ENCODE measurements at places on chromosomes 11 and 22. TPM values are rescaled to one million over a fixed set of nuclear protein-coding genes. Genes with fewer than 3 reads are reported as not detected.

- H3K27ac ChIP-seq = no peak overlapping the region
- H3K4me3 ChIP-seq = no peak overlapping the region
- no peaks in the 10 kb centered on the region for H3K4me1 ChIP-seq
- no peak for DNase-seq
- no peaks in the 10 kb centered on the region for H3K36me3 ChIP-seq
- H3K27me3 ChIP-seq = no peaks in the 10 kb centered on the region
Measured at GRCh38 chr11:107789767-107790166, 68.8 kb downstream of the SLC35F2 start.

- H3K4me1 ChIP-seq = peaks cover 7% of the 10 kb centered on the region
- no peaks in the 10 kb centered on the region for H3K27me3 ChIP-seq
Measured at GRCh38 chr22:37824674-37825641, 1.8 kb downstream of the GALR3 start.

- H3K27me3 ChIP-seq = no peaks in the 10 kb centered on the region
- no peak overlapping the region for H3K4me3 ChIP-seq
- no peaks in the 10 kb centered on the region for H3K36me3 ChIP-seq
- H3K27ac ChIP-seq = no peak overlapping the region
- H3K4me1 ChIP-seq = no peaks in the 10 kb centered on the region
Measured at GRCh38 chr11:131421066-131421855, 50.8 kb downstream of the NTM start.

- no peak overlapping the region for H3K4me3 ChIP-seq
- H3K36me3 ChIP-seq = no peaks in the 10 kb centered on the region
- no peaks in the 10 kb centered on the region for H3K27me3 ChIP-seq
- H3K4me1 ChIP-seq = no peaks in the 10 kb centered on the region
Measured at GRCh38 chr22:37043828-37044538, 7.6 kb upstream of the KCTD17 start.

- no peak for DNase-seq
- H3K4me3 ChIP-seq = no peak overlapping the region
- H3K4me1 ChIP-seq = no peaks in the 10 kb centered on the region
- no peaks in the 10 kb centered on the region for H3K27me3 ChIP-seq
- H3K27ac ChIP-seq = no peak overlapping the region
Measured at GRCh38 chr11:69285091-69285490, 8.9 kb upstream of the MYEOV start.

DNA sequence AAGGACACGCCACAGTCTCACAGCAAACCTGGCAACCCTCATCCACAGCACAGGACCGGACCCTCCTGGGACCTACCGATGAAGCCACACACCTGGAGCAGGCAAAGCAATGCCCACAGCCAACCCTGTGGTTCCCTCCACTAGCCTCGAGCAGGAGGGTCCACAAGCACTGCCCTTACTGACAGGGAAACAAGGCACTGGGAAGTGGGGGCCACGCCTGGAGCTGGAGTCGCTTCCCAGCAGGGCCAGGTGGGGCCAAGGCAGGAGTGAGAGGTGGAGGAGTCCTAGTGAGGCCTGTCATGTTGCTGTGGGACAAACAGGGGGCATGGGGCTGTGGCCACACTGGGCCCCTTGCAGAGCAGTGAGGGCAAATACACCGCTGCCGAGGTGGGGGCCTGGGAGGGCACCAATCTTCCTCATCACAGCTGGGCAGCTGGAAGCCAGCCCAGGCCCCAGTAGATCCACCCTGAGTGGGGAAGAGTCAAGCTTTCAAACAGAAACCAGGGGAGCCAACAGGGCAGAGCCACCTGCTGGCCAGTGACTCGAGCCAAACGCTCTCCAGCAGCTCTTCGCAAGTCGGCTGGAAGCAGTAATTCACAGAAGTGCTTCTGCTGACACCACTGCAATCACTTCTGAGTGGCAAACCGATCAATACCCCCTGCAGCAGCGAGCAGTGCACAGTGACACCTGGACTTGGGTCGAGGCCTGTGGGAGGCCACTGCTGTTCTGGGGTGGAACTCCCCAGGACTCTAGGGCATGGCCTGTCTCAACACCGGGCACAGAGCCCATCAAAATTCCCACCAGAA lies 13.7 kb downstream of the SULT4A1 start:
- DNase-seq = peak; percentile 9
- H3K36me3 ChIP-seq = no peaks in the 10 kb centered on the region
- H3K4me1 ChIP-seq = no peaks in the 10 kb centered on the region
- H3K27me3 ChIP-seq = no peaks in the 10 kb centered on the region
- no peak overlapping the region for H3K27ac ChIP-seq

DNA sequence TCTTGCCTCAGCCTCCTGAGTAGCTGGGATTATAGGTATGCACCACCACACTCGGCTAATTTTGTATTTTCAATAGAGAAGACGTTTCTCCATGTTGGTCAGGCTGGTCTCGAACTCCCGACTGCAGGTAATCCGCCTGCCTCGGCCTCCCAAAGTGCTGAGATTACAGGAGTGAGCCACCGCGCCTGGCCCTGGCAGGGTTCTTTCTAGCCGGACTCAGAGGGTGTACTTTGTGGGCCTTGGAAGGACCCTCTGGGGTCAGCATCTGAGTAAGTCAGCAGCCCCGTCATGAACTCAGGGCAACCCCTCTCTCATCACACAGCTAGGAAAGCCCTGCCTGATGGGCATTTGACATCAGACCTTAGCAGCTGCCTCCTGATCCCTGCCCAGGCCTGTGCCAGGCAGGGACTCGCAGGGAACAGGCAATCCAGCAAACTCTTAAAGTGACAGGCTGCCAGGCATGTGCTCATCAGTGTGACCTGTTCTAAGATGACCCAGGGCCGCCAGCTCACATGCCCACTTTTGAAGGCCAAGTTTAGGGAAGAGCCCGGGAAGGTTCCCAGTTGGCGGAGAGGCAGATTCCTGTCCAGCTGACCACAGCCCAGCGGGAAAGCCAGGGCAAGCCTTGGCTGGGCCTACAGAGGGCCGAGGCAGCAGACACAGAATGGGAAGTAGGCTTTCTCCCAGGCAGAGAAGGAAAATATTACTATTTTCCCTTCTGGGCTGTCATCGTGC lies 92.9 kb downstream of the MORC2 start:
- H3K4me3 ChIP-seq = no peak overlapping the region
- peak overlapping the region; percentile 72 for H3K27ac ChIP-seq
- DNase-seq = peak; percentile 85

GRCh38 chr11:58949184-58949583 lies 9.9 kb downstream of the GLYATL1 start:
- no peaks in the 10 kb centered on the region for H3K4me1 ChIP-seq
- H3K36me3 ChIP-seq = no peaks in the 10 kb centered on the region

DNA sequence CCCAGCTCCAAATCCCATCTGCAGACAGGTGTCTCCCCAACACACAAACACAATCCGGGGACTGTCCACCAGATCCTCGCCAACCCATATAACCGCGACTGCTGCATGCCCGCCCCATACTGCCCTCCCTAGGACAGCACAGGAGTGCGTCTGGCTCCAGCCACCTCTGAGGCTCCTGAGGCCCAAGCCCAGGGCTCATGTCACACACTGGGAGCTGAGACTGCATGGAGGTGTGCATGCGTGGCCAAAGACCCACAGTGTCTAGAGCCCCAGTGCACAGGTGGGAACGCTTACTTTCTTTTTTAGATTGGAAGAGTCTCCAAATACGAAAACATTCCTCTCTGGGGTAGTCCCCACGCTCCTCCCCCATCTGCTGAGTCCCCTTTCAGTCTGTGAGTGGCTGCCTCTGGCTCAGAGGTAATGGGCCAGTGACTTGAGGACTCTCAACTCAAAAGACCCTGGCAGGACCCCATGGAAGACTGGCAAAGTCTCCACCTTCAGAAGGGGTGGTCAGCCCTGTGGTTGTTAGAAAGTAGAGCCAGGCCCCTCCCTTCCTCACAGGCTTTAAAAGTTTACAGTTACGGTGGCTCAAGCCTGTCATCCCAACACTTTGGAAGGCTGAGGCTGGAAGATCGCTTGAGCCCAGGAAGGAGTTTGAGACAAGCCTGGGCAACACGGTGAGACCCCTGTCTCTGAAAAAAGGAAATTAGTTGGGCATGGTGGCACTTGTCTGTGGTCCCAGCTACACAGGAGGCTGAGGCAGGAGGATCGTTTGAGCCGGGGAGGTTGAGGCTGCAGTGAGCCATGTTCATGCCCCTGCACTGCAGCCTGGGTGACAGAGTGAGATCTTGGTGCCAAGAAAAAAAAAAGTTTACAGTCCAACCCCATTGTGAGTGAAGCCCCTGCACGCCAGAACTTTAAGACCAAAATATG lies 2.3 kb downstream of the CBX7 start:
- no peaks in the 10 kb centered on the region for H3K36me3 ChIP-seq
- H3K27ac ChIP-seq = peak overlapping the region; percentile 99
- H3K4me1 ChIP-seq = peaks cover 46% of the 10 kb centered on the region
- H3K4me3 ChIP-seq = no peak overlapping the region
- no peaks in the 10 kb centered on the region for H3K27me3 ChIP-seq

GRCh38 chr11:118136801-118137200 lies 15.8 kb downstream of the SCN4B start:
- H3K4me1 ChIP-seq = no peaks in the 10 kb centered on the region
- H3K27me3 ChIP-seq = no peaks in the 10 kb centered on the region

DNA sequence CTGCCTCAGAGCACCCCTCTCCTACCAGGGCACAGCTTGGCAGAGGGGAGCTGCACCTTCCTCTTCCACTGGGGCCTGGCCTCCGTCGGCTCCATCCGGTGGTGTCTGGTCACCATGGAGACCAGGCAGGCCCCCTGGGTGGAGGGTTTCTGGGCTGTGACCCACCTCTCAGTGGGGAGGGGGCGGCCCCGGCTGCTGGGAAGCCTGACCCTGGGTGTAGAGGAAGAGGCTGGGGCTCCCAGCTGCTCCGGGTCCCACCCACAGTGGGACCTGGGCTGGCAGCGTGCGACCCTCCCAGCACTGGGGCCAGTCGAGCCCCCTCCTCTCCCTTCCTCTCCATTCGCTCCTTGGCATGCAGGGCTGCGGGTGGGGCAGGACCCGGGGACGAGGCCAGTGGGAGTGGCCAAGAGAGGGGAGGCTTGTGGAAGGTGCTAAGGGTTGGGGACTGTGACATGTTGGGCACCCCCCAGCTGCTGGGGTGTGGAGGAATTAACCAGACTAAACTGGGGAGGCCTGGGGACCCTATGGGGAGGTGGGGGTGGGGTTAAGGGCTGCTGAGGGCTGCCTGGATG lies 46.8 kb downstream of the BRSK2 start:
- H3K4me1 ChIP-seq = no peaks in the 10 kb centered on the region
- H3K4me3 ChIP-seq = no peak overlapping the region
- H3K27me3 ChIP-seq = no peaks in the 10 kb centered on the region

The VSIG2 gene
- 0.46 TPM for total RNA-seq

The CLMP gene
- total RNA-seq = 5.1 TPM

The ANO9 gene
- not detected for total RNA-seq

The DTX4 gene
- 0.15 TPM for total RNA-seq

The TMEM25 gene
- 36.6 TPM for total RNA-seq

The CSF2RB gene
- total RNA-seq = 1.9 TPM
